ENCODE measurements at places on chromosomes 5 and 9.

DNA sequence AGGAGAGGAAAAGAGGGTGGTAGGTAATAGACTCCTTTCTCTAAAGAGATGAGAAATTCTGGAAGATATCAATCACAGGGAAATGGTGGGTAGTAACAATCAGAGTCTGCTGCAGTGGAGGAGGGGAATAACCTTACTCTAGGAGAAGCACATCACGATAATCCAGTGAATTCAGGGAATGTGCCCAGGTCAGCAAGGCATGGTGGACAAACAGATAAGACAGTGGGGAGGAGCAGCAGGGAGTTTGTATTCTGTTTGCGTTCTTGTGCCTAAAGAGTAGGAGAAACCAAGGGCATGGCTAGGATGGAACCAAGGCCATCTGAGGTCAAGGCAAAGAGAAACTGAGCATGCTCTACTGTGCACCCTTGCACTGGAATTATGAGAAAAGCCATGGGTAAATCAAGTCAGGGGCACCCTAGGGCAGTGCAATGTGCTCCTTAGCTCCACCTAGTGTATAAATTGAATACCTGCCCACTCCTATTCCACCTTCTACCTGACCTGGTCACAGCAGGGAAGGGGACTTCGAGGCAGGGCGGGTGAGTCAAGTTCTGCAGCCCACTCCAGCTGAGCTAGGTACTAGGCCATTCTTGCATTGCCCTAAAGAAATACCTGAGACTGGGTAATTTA, 31.6 kb downstream of the RETREG1 start:
- DNase-seq: no peak

GRCh38 chr5:65172486-65173129, 309.1 kb downstream of the ADAMTS6 start:
- peak; percentile 63 for DNase-seq

DNA sequence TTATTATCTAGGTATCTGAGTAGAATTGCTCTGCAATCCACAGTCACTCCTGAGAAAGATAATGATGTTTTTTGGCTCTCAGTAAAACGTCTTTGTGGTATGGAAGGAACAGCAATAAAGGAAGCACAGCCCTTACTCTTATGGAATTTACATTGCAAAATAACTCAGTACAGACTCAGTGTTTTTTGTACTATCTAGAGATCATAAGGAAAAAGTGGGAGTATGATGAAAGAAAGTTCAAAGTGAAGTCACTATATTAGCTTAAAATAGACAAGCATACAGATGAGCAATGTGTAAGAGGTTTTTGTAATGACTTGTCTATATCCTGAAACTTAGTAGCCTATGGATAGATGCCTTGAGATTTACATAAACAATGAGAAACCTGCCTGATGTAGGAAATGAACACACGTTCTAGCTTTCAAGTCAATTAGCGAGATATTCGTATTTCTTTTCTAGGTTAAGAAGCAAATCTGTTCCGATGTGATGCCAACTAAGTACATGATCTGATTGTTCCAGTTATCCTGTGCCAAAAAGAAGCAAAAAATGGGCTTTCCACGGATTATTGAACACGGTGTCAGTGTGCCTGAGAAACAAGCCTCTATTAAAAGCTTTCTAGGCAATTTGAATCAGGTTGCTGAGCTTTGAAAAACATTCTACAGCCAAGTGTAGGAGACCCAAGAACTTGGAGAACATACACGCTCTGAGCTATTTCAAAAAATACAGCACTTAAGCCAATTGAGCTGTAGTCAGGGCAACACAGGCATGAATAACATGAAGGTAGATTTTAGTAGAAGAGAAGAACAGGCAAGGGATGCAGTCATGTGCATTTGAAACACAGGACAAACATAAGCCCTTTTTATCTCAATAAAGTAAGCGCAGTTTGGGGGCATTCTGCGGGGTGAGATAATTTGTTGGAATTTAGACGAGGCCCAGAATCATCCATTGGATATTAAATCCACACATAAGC, 86.3 kb upstream of the TAF11L2 start:
- DNase-seq: no peak

DNA sequence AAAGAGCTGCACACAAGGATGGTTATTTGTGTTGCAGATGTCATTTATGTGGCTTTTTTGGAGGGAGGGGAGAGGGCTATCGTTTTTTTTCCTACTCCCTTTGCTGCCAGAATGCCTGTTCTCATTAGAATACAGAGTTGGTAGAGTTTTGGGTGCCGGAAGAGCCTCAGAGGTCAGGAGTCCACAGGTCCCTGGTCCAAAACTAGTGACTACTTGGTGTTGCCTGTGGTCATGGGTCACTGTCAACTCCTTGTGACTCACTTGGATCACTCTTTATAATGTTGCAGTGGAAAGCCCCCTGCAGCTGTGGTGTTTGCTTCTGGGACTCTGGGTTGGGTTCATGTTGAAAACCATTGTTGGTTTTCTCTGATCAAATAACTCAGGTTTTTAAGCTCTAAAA, 131.4 kb downstream of the MAST4 start:
- DNase-seq: no peak

DNA sequence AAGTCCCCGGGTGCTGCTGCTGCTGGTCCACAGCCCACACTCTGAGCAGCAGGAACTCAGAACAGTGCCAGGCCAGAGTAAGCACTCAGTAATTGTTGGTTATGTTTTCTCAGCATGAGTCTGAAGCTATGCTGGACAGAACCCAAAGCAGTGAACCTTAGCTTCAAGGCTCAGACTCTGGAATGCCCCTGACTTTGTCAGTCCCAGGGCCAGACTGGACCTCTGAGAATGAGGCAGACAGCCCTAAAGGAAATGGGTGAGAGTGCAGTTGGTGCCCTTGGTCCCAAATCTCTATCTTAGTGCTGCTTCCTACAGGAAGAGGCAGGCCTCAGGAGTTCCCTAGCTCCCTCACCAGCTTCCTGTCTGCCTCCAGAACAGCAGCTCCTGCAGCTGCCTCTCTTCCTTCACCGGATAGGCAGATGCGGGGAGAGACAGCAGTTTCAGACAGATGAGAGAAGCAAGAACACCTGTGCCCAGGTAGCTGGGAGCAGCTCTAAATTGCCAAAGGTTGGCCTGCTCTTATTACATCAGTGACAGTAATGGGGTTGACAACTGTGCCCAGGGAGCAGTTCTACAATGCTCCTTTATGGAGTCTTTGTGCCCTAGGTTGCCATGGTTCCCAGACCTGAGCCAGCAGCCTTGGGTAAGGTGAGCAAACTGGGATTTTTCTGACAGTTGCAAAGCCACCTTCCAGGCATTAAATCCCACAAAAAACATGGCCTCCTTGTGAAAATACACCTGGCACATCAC, 82.2 kb upstream of the CXCL14 start:
- no peak for DNase-seq

GRCh38 chr9:4220346-4220745, 79.5 kb downstream of the GLIS3 start:
- DNase-seq: no peak

GRCh38 chr5:37112383-37112991, 136.7 kb downstream of the CPLANE1 start:
- DNase-seq: no peak

DNA sequence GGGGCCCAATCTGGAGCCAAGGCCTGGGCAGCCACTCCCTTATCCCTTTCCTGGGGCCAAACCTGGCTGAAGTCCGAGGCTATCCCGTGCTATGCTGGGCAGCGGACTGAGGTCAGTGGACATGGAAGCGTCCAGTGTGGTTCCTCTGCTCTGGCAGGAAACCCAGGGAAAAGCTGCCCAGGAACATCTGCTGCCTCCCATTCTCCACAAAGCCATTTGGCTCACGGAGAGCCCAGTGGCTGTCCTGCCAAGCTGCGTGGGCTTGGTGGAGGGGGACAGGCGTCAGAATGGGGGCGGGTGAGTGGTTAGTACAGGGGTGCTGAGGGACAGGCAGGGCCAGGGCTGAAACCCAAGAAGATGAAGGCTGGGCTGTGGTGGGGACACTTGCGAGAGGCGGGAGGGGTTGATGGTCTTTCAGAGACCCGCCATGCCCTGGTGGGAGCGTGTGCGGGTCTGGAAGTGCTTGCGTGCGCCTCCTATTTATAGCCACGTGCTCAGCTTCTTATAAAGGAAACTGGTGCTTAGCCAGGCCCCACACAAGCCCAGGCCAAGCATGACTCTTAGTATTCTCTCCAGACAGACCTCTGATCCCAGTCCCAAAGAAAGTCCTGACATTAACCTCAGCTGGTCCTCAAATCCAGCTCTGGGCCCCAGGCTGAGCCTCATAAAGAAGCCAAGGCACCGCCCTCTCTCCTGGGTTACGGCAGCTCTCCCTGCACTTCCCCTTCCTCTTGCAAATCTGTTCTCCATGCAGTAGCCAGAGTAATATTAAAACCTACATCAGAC, 9.4 kb upstream of the SLC6A7 start:
- no peak for DNase-seq

DNA sequence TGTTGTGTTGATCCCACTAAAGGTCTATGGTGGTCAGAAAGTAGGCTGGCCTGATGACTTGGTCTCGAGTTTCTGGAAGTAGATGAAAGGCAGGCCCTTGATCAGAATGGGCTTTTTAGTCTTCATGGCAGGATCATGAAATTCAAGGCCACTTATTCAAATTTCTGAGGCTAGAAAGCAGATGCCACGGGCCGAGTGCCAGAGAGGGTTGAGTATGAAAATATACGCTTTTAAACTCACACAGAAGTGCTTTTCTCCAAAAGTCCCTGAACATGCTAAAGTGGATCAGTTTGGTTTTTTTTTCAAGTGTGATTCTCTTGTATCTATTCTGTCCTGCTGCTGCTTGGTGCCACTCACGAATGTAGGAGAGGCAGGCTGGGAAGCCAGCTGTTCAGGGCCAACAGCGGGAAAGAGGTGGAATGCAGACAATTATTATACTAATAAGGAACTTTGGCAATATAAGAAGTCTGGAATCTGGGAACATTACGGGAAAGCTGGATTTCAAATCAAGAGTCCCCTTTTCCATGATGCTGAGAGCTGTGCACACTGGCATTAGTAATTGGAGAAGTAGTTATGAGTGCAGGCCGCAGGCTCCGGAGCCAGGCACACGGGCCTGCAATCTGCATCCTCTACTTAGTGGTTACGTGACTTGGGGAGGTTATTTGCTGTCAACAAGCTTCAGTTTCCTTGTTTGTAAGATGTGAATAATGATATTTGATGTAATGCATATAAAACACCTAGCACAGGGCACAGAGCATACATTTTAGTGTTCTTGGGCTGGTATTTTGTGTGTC, 95.8 kb downstream of the LMNB1 start:
- no peak for DNase-seq

- no peak for DNase-seq
Observed at GRCh38 chr9:101229606-101230005, 155.2 kb downstream of the BAAT start.

DNA sequence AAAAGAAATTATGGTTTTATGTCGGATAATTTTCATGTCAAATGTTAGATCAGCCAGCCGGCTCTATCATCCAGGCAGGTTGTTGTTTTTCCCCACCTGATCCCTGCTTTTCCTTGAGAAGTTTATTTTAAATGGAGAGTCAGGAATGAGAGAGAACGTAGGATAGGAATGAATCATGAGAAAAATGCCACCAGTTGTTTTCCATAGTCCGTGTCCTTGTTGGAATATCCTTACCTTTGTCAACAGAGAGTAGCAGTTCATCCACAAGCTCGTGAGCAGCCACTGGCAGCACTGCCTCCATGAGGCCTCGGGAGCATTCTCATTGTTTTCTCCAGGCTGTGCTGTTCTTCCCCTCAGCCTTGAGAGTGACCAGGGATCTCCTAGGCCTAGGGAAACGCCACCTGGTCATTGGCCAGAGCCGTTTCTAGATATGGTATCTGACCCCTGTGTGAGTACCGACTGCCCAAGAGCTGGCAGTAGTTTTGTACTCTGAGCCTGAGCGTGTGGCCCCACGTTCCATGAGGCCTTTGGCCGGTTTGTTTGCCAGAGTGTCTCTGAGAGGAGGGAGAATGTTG, 293.3 kb downstream of the FANCC start:
- no peak for DNase-seq

- DNase-seq: no peak
Observed at GRCh38 chr5:23482642-23483041, 24.8 kb upstream of the PRDM9 start.

DNA sequence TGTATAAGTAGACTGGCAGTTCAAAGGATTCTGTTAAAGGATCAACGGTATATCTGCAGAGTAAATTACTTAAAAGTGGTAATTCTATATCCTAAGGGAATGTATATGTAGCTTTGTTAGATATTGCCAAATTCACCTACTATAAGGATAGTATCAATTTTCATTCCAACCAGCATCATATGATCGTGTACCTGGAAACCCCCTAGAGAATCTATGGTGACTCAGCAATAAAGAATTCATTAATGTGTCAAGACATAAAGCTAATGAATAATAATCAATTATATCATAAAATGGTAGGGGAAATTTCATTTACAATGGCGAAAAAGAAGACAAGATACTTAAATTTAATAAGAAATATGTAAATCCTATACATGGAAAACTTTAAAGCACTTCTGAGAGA, 234.1 kb upstream of the ACTBL2 start:
- DNase-seq: no peak

- DNase-seq: peak; percentile 51
Observed at GRCh38 chr5:131640043-131640856, 5.2 kb upstream of the RAPGEF6 start.

DNA sequence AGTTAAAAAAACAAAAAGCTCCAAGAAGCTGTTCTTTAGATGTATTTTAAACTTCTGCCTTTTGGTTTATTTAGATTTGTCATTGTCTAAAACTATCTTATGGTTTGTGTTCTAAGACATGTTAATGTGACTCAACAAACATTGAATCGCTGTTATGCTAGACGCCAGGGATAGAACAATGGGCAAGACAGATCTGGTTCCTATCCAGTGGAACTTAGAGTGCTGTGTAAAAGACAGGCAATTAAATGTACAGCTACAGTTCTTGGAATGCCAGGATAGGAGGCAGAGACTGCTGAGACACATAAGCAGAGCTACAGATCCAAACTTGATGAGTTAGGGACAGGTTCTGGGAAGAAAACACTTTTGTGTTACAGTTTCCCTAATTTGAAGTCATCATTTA, 22.4 kb downstream of the LYRM7 start:
- DNase-seq: no peak

GRCh38 chr5:114243281-114243971, 118.4 kb upstream of the KCNN2 start:
- DNase-seq: no peak

- no peak for DNase-seq
Observed at GRCh38 chr5:77140350-77140749, 53.3 kb upstream of the ZBED3 start.

GRCh38 chr9:122125509-122126330, 32.6 kb upstream of the TTLL11 start:
- DNase-seq: no peak

Measured in stimulated activated CD4-positive, alpha-beta T cell treated with anti-CD3 and anti-CD28 coated beads, Interleukin-15, amount 100 ng/mL, for 48 hours (primary cell).